ENCODE measurements at places on chromosomes 2 and 18.

DNA sequence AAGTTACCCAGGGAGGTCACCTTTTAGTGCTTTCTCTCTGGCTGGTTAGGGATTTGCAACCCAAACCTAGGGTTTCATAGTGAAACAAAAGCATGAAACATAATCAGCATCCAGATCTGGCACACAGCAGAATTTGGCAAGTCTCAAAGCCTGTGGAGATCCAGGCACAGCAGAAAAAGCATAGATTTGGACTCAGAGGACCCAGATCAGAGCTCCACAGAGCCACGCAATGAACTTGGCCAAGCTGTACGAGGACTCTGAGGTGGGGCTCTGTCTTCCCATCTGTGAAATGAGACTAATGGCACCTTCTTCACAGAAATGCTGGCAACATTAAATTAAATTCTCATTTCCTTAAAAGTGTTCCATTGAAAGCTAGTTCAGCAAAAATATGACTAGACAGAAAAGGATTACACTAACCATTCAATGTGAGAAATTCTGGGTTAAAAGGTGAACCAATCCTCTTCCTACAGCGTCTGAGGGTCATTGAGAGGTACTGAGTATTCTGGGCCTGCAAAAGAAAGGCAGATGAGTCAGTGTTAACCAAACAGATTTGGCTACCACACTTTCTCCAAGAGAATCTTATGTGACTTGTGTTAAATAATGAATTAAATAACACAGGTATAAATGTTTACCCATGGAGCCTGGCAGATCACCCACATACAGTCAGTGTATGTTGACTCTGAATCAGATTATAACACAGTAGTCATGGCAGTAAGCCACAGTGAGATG lies 266.3 kb downstream of the MREG start:
- DNase-seq, result peak; percentile 64

DNA sequence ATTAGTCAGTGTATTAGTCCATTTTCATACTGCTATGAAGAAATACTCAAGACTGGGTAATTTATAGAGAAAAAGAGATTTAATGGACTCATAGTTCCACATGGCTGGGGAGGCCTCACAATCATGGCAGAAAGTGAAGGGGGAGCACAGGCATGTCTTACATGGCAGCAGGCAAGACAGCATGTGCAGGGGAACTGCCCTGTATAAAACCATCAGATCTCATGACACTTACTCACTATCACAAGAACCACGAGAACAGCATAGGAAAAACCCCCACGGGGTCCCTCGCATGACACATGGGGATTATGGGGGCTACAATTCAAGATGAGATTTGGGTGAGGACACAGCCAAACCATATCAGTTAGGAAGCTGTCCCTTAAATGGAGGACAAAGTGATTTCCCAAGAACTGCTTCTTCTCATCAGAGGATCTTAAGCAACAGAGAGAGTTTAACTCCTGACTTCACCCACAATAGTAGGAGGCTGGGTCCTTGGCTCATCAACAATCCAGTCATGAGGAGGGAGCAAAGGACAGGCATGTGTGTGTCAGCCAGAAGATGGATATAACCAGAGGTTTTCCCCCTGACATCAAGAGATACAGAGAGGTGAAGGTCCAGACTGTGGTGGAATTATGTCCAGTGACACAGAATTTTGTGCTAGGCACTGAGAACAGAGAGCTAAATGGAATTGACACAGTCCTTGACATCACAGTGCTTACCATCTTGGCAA lies 203.8 kb upstream of the SH3BP4 start:
- peak; percentile 7 for DNase-seq

GRCh38 chr2:208279236-208279635 lies 13.2 kb downstream of the PIKFYVE start:
- no peak for DNase-seq

- no peak for DNase-seq
Observed at GRCh38 chr2:37466533-37467222, 122.2 kb downstream of the QPCT start.

- DNase-seq, result peak; percentile 27
Observed at GRCh38 chr2:37349231-37349860, 4.9 kb downstream of the QPCT start.

DNA sequence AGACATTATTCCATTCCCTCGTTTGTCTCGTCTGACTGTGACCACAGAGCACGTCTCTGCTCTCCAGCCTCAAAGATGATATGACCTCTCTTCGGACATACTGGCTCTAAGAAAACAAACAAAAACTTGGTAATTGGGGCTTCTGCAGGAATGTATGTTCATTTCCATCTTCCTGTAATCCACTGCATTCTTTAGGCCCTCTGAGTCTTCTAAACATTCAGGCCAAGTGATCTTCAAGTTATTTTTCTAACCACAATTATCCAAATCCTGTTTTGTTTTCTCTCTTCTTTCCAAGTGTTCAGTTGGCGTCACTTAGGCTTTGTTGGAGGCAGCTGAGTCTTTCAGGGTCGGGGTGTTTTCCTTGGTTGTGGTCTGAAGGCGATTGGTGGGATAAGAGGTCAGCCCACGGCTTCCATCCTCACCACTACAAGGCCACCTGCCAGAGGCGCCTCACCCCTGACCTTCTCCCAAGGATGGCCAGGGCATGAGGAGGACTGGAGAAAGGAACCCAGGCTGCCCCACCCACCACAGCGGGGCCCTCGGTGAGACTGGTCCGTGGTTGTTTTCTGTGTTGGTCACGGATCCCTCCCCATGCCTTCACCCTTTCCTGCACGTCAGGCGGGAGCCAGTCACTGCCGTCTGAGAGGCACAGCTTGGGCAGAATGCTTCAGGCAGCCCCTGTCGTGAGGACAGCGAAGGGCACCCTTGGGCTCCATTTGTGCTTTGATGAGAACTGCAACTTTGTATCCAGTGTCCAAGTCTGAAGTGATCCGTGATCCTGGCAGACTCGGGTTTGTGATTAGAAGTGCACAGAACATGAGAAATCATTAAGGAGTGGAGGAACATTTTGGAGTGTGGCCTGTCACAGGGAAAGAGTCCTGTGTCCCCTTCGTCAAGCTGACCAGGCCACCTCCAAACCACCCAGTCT lies 88.6 kb upstream of the FHL2 start:
- DNase-seq, result no peak

GRCh38 chr18:73617981-73618380 lies 529.7 kb downstream of the FBXO15 start:
- DNase-seq, result no peak

DNA sequence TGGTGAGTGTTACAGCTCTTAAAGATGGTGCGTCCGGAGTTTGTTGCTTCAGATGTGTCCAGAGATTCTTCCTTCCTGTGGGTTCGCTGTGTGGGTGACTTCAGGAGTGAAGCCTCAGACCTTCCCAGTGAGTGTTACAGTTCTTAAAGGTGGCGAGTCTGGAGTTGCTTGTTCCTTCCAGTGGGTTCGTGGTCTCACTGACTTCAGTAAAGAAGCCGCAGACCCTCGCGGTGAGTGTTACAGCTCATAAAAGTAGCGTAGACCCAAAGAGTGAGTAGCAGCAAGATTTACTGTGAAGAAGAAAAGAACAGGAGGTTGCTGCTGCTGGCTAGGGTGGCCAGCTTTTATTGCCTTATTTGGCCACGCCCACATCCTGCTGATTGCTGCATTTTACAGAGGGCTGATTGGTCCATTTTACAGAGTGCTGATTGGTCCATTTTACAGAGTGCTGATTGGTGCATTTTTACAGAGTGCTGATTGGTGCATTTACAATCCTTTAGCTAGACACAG lies 34.0 kb upstream of the SPTBN1 start:
- no peak for DNase-seq

DNA sequence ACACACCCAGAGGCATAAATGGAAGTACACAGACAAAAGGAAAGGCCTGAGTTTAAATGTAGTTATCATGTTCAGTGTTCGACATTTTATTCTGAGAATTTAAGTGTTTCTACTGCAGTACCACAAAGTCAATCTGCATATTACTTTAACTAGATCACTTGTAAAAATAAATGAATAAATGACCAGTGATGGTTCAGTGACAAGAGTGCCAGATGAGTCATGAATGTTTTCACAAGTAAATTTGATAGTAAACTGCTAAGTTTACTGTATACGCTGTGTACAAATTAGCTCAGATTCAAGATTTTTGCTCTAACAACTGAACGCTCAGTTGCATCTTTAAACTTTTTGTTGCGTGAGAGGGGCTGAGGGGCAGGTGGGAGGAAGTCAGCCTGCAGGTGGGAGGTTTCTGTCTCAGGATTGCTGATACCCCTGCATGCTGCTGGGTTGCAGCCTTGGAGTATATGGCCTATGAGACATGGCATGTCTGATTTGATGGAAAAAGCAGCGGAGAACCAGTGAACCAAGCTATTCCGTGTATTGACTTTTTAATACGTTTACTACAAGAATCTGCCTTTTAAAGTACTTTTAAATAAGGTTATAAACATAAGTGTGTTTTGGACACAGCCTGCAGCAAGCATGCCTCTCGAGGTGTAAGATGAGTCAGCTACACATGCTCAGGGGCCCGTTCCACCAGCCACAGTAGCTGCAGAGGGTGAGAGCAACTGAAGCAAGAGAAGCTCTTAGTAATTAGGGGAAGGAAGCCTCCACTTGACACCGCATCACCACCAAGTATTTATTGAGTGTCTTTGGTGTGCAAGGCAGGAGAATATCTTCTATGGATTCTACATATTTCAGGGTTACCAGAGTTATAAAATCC lies 245.1 kb downstream of the NEDD4L start:
- peak; percentile 47 for DNase-seq

- DNase-seq, result peak; percentile 28
Observed at GRCh38 chr2:176865336-176865735, 347.3 kb upstream of the HNRNPA3 start.

DNA sequence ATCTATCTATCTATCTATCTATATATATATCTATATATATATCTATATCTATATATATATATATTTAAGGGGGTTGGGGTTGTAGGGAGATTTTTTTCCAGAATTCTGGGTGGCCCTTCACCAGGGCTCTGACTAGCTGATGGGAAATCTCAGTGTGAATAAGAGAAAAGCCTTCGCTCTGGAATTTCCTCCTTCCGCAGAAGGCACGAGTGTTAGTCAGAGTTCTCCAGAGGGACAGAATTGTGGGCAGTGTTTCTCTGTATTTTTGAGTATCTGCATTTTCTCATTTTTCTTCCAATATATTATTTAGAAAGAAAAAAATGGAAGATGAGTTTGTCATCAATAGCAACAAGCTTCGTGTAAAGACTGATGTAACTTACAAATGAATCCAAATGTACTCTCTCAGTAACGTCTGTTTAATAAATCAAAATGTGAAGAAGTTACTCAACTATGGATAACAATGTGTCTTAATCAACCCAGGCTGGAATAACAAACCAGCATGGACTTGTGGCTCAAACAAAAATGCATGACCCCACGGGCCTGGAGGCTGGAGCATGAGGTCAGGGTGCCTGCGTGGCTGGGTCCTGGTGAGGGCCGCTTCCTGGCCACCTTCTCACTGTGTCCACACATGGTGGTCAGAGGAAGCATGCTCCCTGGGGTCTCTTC lies 10.6 kb upstream of the SNTG2 start:
- no peak for DNase-seq

DNA sequence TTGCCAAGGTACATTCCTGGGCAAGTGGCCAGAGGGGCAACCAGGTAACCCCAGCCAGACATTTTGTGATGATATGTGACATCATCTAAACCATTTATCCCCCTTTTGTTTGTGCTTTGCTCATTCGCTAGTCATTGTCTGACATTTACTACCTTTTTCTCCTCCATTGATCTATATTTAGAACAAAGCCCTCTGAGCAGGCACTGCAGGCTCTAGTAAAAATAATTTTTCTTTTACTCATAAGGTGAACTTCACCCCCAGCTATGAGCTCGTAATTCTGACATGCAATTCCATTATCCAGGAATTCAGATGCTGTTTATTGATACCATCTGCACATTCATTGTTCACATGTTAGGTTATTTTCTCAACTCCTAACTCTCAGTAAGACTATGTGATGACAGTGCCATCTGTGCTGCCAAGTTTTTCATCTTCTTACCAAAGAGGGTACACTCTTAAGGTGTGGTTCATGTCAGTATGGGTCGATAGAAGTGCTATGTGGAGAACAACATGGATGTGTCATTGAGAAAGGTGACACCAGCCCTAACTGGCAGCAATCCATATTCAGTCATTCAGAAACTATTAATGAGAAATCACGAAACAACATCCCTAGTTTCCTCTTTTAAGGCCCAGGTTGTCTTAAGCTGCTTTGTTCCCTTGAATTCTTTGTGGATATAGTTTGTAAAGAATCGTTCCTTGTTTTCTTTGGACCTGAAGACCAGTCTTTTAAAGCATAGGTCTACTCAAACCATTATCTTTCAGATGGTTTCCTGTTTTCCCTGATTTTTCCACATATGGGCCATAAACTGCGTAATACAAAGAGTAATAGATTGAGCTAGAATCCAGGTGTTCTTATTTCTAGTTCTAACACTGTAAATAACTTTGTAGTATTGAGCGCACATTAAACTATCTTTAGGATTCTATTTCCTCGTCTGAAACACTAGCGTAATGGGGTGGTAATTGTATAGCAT lies 978.1 kb upstream of the CDH2 start:
- no peak for DNase-seq

DNA sequence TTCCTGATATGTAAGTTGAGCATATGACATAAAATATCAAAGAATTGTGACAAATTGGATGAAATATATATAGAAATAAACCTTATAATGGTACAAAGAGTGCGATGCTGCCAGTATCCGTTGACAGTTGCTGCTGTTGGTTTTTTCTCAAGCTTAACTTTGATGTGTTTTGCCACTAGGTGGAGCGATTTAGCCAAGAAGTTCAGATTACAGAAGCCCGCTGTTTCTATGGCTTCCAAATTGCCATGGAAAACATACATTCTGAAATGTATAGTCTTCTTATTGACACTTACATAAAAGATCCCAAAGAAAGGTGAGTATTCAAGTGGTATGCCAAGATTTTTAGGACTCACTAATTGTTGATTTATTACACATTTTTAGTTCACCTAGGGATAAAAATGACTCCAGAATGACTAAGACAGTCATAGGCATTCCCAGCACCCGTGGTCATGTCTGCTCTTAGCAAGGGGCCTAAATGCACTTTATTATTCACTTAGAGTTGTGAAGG lies 2.1 kb downstream of the RRM2 start:
- DNase-seq, result peak; percentile 79

DNA sequence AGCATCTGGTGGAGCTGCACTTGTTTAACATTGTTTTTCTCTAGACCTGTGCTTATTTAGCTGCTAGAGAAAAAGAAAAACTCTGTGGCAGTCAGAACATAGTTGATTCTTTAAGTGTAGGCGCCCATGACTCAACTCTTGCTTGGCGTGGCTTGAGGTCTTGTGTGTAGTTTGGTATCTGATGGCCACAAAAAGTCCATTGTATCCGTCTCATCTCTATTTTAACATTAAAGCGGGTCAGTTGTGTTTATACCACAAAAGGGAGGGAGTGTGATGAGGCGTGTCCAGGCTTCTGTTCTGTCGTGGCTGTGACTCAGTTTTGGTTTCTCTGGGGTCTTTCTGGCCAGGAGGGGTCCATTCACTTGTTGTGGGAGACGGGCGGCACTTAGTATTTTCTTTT lies 24.2 kb upstream of the UGT1A8 start:
- DNase-seq, result no peak

- DNase-seq, result no peak
Observed at GRCh38 chr2:177675825-177676224, 283.3 kb downstream of the AGPS start.

GRCh38 chr2:15579641-15580040 lies 12.0 kb upstream of the DDX1 start:
- DNase-seq, result no peak

Data from inflammatory macrophage (primary cell).